GM13977 (cell line): ENCODE measurements at places on chromosomes 13 and 19.
A peak's percentile ranks its signal among the peaks of the same experiment; 100 is the strongest.

DNA sequence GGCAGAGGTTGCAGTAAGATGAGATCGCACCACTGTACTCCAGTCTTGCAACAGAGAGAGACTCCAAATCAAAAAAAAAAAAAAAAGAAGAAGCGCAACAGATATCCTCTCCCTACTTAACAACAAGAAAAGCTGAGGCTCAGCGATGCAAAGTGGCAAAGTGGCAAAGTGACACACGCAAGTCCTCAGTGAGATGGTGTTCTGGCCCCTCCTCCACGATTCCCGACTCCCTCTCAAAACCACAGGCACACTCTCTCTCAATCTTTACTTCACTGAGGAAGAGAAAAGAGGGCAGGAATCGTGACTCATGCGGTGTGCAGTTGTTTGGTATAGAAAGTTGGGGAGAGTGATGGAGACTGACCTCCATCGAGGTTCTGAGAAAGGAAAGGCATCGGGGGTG, 12.6 kb downstream of the FFAR2 start:
- DNase-seq = no peak

DNA sequence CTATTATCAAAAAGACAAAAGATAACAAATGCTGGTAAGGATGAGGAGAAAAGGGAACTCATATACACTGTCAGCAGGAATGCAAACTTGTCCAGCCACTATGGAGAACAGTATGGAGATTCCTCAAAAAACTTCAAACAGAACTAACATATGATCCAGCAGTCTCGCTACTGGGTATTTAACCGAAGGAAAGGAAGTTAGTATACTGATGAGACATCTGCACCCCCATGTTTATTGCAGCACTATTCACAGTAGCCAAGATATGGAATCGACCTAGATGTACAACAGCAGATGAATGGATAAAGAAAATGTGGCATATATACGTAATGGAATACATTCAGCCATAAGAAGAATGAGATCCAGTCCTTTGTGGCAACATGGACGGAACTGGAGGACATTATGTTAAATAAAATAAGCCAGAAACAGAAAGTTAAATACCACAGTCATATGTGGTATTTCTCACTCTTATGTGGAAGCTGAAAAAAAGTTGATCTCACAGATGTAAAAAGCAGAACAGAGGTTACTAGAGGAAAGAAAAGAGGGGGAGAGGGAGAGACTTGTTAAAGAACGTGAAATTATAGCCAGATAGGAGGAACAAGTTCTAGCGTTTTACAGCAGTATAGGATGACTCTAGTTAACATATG, 83.2 kb downstream of the RUBCNL start:
- DNase-seq = no peak

DNA sequence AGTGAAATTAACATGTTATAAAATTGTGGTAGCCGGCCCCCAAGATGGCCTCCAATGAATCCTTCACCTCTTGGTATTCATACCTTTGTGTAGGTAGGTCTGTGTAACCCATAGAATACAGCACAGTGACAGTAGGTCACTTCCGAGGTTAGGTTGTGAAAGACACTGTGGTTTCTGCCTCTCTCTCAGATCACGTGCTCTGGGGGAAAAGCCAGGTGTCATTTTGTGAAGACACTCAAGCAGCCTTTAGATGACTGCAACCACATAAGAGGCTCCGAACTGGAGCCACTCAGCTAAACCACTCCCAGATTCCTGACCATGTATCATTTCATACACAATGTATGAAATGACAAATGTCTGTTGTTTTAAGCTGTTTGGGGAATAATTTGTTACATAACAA, 9.8 kb upstream of the USPL1 start:
- peak; percentile 77 for DNase-seq

GRCh38 chr19:37334179-37335071, 36.5 kb upstream of the ZNF527 start:
- DNase-seq = peak; percentile 87

- no peak for DNase-seq
These were observed 2.5 kb downstream of the KPNA3 start for GRCh38 chr13:49789968-49790367.

DNA sequence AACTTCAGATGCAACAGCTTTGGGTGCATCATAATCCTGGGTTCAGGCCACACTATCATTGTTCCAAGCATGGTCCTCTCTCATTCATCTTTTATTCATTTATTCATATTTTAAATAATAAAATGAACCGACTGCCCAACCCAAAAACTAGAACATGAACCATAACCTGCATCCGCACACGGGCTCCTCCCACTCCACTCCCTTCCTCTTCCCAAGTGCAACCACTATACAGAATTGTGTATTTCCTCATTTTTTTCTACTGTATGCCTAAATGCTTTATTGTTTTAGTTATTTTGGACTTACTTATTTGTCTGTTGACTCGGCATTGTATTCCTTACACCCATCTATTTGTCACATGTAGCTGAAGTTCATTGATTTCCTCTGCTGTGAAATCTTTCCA, 30.7 kb upstream of the POMP start:
- no peak for DNase-seq

GRCh38 chr19:38744298-38744681, at the start of gene CAPN12:
Gene CAPN12, minus strand, starts transcription at chr19:38744474. Its CDS starts 309 bp downstream, at chr19:38744165.
- no peak for DNase-seq

DNA sequence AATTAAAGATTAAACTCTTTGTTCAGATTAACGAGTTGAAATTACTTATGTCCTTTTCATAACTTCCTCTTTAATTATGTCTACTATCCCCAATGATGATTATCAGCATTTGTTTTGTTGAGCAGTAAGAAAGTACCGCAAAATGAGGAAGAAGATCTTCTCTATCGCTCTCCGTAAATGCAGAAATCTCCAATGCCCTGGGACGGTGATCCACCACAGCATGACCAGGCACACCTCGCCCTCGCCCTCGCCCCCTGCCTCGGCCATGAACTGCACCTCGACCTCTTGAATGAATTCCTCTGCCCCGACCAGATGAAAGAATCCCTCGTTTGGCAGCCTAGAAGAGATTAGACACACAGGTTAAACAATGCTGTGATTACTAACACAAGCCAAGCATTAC, 69.1 kb downstream of the RBM26 start:
- DNase-seq = no peak

DNA sequence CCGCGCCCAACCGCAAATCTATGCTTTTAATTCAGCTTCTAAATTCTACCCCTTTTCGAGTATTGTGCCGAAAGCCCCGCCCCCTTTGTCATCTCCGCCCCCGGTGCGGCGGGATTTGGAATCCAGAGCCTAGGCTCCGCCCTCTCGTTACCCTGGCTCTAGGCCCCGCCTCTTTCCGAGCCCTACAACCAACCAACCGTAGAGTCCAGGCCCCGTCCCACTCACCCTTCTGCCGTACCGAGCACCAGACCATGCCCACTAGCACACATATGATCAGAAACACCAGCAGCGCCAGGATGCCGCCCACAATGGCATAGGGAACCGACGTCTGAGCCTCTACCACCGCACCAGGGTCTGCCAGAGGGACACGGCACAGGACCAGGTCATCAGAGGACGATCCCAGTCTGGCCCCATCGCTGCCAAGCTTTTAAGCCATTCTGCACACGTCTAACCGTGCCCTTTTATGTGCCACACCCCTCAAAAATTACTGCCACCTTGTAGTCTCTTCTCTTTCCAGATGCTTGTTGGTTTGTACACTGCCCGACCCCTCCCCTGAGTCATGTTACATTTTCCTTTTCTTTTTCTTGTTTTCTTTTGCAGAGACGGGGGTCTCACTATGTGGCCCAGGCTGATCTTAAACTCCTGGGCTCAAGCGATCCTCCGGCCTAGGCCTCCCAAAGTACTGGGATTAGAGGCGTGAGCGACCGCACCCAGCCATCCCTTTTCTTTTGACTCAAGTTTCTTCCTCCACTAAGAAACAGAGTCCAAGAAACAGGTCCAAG, 4.7 kb upstream of the ZNF428 start:
- DNase-seq = no peak
